Glutamatergic neuron (in vitro differentiated cells): ENCODE measurements at places on chromosomes 4 and X. TPM values are rescaled to one million over a fixed set of nuclear protein-coding genes. Genes with fewer than 3 reads are reported as not detected.

The EDA gene
- total RNA-seq: 1.7 TPM

The XAGE1A gene
- total RNA-seq: not detected

The NXF3 gene
- not detected for total RNA-seq

The FAM47E gene
- 2.9 TPM for total RNA-seq

The GDI1 gene
- total RNA-seq: 730 TPM

The GAGE12F gene
- not detected for total RNA-seq

The ETDB gene
- total RNA-seq: not detected

The SULT1E1 gene
- total RNA-seq: not detected

The CUL4B gene
- total RNA-seq: 33.0 TPM

The FAM241A gene
- 1.2 TPM for total RNA-seq

The CDX4 gene
- not detected for total RNA-seq

The NEXMIF gene
- 2.9 TPM for total RNA-seq

The ARHGAP24 gene
- 1.6 TPM for total RNA-seq

The NEUROG2 gene
- 7.3 TPM for total RNA-seq

The GJB1 gene
- not detected for total RNA-seq

The SOWAHB gene
- 0.17 TPM for total RNA-seq

The NR3C2 gene
- total RNA-seq: 0.29 TPM

The EXOSC9 gene
- 25.4 TPM for total RNA-seq

The ZNF711 gene
- total RNA-seq: 41.9 TPM

The FREM3 gene
- total RNA-seq: not detected

The RAI2 gene
- 1.4 TPM for total RNA-seq

The IL21 gene
- total RNA-seq: not detected

The FAAH2 gene
- total RNA-seq: 1.8 TPM

The FOXR2 gene
- total RNA-seq: not detected

The DIPK2B gene
- total RNA-seq: not detected

The TMPRSS11D gene
- not detected for total RNA-seq

The ZNF157 gene
- 2.9 TPM for total RNA-seq

The MAGEB5 gene
- total RNA-seq: not detected

The HTR2C gene
- not detected for total RNA-seq

The ESX1 gene
- not detected for total RNA-seq

The GNRHR gene
- not detected for total RNA-seq

The TMPRSS11B gene
- total RNA-seq: not detected

The FMR1 gene
- 45.4 TPM for total RNA-seq

The TMSB15C gene
- 30.1 TPM for total RNA-seq

The ZNF280C gene
- total RNA-seq: 13.0 TPM

The USP17L17 gene
- total RNA-seq: not detected

The GC gene
- total RNA-seq: not detected

The PPEF1 gene
- 3.9 TPM for total RNA-seq

The TSPAN7 gene
- total RNA-seq: 54.0 TPM

The CXCR3 gene
- total RNA-seq: not detected

The CRMP1 gene
- total RNA-seq: 947 TPM

The DCX gene
- 614 TPM for total RNA-seq

The CNGA1 gene
- not detected for total RNA-seq

The AWAT2 gene
- total RNA-seq: not detected

The KLB gene
- total RNA-seq: not detected

The RIBC1 gene
- 0.64 TPM for total RNA-seq

The IQCM gene
- not detected for total RNA-seq

The SPARCL1 gene
- total RNA-seq: not detected

The FAM149A gene
- 6.8 TPM for total RNA-seq

The SGMS2 gene
- not detected for total RNA-seq

The SLC38A5 gene
- 136 TPM for total RNA-seq

The NSG1 gene
- 208 TPM for total RNA-seq

The AR gene
- total RNA-seq: 0.56 TPM

The ADRA2C gene
- total RNA-seq: 4.8 TPM

The BTK gene
- total RNA-seq: 1.1 TPM

The UGT2B10 gene
- total RNA-seq: not detected

The HTRA3 gene
- total RNA-seq: 0.64 TPM

The F8A2 gene
- total RNA-seq: not detected
